ENCODE measurements at places on chromosomes 1 and 21. TPM values are rescaled to one million over a fixed set of nuclear protein-coding genes. Genes with fewer than 3 reads are reported as not detected.

The LCE3D gene
- total RNA-seq, result not detected

The NBPF4 gene
- total RNA-seq, result not detected

The SNAP47 gene
- 29.6 TPM for total RNA-seq

The C1orf141 gene
- not detected for total RNA-seq

The NFASC gene
- 0.13 TPM for total RNA-seq

DNA sequence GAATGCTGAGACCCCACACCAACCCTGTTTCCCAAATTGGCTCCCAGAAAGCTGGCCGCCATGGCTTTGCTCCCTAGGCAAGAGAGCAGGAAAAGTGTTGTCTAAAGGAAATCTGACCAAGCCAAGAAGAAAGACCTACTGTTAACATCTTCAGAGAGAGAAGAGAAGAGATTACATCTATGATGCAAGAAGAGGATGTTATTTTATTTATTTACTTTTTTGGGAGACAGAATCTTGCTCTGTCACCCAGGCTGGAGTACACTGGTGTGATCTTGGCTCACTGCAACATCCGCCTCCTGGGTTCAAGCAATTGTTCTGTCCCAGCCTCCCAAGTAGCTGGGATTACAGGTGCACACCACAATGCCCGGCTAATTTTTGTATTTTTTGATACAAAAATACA lies 21.7 kb downstream of the HMGN2 start:
- no peak for DNase-seq

- DNase-seq, result no peak
Observed at GRCh38 chr21:22278366-22278765, 1280.2 kb downstream of the NCAM2 start.

DNA sequence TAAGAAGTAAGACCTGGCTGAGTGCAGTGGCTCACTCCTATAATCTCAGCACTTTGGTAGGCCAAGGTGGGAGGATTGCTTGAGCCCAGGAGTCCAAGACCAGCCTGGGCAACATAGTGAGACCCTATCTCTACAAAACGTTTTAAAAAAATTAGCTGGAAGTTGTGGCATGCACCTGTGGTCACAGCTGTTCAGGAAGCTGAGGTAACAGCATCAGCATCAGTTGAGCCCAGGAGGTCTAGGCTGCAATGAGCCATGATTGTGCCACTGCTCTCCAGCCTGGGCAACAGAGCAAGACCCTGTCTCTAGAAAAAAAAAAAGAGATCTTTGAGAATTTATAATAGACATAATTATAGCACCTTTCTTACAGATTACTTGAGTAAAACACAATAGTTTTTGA lies 36.0 kb downstream of the AGL start:
- no peak for DNase-seq

DNA sequence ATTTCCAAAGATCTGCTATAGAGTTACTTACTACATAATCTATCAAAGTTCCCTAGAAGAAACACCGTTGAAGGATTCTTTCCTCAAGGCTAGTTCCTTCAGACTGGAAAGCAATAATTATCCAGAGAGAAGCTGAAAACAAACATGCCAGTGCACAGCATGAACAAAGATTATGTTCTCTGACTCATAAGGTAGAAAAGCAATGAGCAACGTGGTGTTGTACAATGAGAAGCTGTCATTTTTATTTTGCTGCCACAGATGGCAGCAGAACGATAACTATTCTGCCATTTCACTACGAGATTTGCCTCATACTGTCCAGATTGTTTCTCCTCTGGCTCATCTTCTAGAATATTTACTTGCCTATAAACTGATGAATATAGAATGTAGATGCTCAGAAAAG lies 10.7 kb downstream of the EXTL2 start:
- no peak for DNase-seq

GRCh38 chr1:92638498-92638897 lies 146.4 kb downstream of the EVI5 start:
- DNase-seq, result no peak

DNA sequence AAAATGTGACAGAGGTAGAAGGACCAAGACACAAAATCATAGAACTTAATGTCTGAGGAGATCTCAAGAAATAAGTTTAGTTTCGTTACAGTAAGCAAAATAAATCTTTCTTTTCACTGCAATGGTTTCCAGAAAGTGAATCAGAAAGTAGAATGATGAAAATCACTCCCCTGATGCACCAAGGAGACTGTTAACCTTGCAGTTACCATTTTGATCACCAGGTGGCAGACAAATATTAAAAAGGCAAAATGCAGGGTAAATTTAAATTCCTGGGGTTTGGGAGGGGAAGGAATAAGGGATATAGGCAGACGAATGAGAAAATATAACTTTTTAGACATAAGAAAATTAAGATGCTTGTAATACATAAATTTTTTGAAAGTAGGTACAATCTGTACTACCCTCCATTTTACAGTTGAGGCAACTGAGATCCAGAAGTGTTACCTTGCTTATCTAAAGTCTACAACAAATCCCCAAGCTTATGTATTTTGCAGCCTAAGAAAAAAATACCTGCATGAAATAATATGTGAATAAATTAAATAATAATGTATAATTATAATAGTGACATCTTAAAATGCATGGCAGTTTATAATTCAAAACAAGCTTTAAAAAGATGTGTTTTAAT lies 253.2 kb downstream of the CRB1 start:
- no peak for DNase-seq

DNA sequence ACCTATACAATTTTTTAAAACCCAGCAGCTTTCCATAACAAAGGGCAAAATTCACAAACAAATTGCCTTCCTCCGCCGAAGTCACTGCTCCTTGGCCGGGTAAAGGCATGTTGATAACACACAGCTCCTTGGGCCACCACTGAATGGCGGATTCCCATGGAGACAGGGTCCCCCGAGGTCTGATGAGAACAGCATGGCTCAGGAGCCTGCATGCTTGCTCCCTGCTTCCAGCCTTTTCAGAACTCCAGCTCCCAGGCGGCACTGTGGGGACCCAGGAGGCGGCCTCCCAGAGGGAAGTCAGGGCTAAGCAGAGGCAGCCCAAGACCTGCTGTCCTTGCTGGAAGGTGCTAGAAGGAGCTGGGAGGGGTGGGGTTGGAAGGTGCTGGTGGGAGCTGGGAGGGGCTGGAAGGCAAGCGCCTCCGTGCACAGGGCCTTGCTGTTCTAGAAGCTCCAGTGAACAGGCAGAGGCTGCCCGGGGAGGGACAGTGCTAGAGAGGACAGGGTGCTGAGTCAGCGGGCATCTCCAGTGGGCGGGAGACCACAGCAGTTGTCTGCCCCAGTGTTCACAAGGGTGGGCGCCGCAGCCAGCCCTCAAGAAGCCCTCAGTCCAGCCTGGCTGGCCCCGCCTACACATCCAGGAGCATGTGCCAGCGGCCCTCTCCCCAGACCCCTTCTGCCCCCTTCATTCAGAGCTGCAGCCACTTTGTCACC lies 35.1 kb downstream of the PRDM16 start:
- DNase-seq, result no peak

DNA sequence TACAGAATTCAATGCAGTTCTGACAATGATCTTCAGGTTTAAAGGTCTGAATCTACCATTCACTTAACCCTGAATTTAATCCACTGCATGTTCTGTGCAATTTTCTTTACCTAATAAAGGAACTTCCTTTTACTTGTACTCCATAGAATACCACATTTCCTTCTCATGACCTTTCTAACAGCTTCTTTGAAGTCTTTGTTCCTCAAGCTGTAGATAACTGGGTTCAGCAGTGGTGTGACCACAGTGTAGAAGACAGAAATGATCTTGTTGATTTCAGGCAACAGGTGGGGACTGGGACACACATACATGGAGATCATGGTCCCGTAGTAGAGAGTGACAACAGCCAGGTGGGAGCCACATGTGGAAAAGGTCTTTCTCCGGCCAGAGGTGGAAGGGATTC lies 878 bp downstream of the OR11L1 start:
- no peak for DNase-seq

GRCh38 chr1:14519976-14520375 lies 78.5 kb upstream of the KAZN start:
- DNase-seq, result no peak

GRCh38 chr1:161079436-161080110 lies 9.8 kb downstream of the NECTIN4 start:
- DNase-seq, result no peak

DNA sequence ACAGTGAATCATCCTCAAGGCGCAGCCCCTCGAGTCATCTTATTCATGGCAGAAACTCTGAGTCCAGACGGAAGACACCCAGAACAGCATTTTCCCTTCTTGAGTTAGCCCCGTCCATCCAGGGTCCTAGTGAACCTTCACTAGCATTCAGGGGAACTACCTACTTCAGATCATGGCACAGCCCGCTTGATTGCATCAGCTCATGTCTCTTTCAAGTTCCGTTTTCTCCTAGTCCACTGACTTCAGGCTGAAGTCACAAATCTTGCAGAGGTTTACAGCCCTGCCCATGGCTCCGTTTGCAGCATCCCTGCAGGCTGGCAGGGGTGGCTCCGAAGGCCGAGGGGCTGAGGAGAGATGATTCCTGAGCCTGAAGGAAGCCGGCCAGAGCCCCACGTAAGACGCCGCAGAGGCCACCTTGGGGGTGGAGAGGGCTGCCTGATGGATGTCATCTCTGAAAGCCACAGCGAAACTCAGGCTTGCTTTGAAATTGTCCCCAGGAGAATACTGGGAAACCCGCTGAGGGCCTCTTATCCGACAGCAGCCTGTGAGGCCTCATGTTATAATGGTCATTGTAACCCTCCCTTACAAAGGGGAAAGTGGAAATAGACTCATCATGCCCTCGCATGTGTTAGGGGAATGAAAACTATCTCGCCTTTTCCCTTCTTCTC lies 310.2 kb upstream of the AJAP1 start:
- DNase-seq, result no peak

GRCh38 chr1:208077232-208078075 lies 166.5 kb upstream of the CD34 start:
- no peak for DNase-seq

GRCh38 chr1:89608319-89608983 lies 24.5 kb upstream of the LRRC8C start:
- DNase-seq, result no peak

DNA sequence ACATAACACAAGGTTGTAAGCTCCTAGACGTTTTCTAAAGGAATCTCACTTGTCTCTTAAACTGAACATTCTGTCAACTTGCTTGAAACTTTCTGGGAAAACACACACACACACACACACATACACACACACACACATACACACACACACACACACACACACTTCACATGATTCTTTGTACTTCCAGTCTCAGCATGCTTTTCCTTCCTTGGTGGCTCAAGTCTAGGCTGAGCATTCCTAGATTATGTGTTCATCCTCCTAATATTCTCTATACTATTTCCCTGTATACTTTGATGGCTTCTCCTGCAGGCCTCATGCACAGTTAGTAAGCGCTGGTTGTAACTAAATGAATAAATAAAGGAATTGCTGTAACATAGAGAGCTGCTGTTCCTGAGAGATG lies 372.1 kb downstream of the PTPRC start:
- no peak for DNase-seq

All from osteocyte (in vitro differentiated cells).